ENCODE measurements at places on chromosomes 6 and 20. TPM values are rescaled to one million over a fixed set of nuclear protein-coding genes. Genes with fewer than 3 reads are reported as not detected.

- DNase-seq, result no peak
These were observed 146.0 kb upstream of the BEND6 start for GRCh38 chr6:56808871-56809359.

DNA sequence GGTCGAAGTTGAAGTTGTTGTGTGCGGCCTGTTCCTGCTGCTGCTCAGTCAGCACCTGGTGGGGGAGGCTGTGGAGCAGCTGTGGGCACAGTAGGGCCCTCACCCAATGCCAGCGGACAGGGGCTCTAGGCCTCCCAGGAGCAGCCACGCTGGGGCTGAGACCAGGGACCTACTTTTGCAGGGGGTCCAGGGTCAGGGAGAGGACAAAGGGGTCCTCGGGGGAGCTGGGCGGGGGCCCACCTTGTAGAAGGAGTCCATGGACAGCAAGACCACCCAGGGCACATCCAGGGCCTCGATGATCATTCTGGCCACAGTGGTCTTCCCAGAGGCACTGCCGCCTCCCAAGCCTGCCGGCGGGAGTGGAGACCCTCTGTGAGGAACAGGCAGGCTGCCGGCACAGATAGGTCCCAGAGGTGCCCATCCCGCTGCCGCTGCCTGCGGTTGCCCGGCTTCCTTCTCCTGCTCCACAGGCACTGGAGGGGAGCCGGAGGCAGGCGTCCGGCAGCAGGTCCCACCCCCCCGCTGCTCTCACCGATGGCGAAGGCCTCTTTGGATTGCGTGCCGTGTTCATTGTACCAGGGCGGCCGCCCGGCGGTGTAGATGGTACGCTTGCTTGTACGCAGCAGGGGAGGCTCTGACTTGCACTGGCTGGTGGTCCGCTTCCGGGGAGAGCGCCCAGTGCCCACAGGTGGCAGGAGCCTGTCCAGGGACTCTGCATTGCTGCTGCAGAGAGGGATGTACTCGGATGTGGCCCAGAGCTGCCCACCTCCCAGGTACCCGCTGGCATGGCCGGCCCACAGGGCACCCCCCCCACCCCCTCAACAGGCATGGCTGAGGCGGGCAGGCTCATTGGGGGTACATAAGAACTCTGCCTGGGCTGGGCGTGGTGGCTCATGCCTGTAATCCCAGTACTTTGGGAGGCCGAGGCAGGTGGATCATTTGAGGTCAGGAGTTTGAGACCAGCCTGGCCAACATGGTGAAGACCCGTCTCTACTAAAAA lies 10.0 kb downstream of the UCKL1 start:
- no peak for DNase-seq

DNA sequence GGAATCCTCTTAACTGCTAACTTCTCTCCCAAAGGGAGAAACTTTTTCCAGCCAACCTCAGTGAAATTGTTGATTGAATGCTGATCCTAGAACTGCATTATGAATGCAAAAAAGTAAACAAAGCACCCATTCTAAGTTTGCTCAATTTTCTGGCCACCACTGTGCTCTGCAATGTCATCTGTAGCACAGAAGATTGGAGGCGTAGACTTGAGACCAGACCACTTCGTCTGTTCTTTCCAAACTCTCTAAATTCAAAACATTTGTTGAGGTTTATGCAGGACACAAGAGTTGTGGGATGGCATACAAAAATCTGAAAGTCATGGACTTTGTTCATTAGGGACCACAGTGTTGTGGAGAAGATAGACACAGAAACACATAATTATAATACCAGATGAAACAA lies 11.1 kb upstream of the TSPYL1 start:
- no peak for DNase-seq

DEFB112 gene
- not detected for total RNA-seq

GRCh38 chr6:118319894-118320649 lies 228.0 kb upstream of the PLN start:
- DNase-seq, result no peak

CFAP206 gene
- total RNA-seq, result 0.67 TPM

DNA sequence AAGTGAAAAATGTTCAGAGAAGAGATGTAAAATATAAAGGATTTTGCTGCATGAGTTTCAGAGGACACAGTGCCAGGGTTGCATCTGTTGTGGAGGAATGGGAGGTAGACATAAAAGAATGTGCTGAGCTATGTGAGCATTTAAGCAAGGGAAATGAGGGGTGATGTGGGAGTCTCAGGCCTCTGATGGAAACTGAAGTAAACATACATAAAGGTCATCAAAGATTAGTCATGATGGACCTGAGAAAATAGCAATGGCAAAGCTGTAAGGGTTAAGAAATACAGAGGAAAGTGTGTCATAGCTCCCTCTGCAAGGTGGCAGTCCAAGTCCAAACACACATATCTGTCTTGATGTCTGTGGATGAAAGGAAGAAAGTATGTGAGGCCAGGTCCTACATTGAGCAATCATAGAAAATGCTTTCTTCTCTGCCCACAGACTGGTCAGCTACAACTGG lies 306.6 kb upstream of the ECI2 start:
- DNase-seq, result no peak

GRCh38 chr6:16306334-16306733 lies 67.9 kb downstream of the GMPR start:
- peak; percentile 58 for DNase-seq

- DNase-seq, result no peak
These were observed 41.3 kb downstream of the WASF1 start for GRCh38 chr6:110137924-110138887.

GRCh38 chr6:9140951-9141460 lies 705.7 kb upstream of the SLC35B3 start:
- no peak for DNase-seq
